MCF 10A (cell line): ENCODE measurements at places on chromosomes 7 and 10.

DNA sequence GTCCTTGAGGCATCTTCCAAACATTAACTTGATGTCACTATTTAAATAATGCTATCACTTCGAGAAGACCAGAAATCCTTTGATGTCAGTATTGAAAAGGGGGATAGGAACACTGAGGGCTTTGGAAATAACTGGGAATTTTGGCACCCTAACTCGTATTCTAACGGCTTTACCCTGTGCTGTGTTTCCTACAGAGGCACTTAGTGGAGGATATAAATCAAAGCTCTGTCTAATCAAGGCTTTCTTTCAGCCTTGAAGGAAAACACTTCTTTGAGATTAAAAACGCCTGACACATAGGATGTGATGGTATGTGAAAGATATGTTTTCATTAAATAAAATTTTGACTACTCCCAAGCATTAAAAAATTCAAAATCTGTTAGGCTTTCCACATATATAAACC is 62.3 kb downstream of the CREB5 start:
- no peak for DNase-seq

DNA sequence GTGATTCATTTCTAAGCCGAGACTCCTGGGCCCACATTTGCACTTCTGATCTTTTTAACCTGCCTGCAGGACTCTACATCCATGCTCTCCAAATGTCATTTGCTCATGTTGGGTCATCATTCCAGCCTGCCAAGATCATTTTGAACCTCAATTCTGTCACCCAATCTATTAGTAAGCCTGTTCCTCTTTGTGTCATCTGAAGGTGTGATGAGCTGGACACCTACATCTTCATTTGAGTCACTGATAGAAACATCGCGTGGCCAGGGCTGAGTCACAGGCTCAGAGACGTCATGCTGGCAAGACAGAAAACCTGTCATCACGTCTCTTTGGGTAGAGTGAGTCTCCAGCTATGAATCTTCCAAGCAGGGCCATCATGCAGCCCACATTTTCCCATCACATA is 65.3 kb upstream of the SLF2 start:
- peak; percentile 43 for DNase-seq

DNA sequence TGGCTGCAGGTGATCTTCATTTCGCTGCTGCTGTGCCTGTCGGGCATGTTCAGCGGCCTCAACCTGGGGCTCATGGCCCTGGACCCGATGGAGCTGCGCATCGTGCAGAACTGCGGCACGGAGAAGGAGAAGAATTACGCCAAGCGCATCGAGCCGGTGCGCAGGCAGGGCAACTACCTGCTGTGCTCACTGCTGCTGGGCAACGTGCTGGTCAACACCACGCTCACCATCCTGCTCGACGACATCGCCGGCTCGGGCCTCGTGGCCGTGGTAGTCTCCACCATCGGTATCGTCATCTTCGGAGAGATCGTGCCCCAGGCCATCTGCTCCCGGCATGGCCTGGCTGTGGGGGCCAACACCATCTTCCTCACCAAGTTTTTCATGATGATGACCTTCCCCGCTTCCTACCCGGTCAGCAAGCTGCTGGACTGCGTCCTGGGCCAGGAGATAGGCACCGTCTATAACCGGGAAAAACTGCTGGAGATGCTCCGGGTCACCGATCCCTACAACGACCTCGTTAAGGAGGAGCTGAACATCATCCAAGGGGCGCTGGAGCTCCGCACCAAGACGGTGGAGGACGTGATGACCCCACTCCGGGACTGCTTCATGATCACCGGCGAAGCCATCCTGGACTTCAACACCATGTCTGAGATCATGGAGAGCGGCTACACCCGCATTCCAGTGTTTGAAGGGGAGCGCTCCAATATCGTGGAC is 1.3 kb downstream of the CNNM2 start:
- DNase-seq, result no peak

DNA sequence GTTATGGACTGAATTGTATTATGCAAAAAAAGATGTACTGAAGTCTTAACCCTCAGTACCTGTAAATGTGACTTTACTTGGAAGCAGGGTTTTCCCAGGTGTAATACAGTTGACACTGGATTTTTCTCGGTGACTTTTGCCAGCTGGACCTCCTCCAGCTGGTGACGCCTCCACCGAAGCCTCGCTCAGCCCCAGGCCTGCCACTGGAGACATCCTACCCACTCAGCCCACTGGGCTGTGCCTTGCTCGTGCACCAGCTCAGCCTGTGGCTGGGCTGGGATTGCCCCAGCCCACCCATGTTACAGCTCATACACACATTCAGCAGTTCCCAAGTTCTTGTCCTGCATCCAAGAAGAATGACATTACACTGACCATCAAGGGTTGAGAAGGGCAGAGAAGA is 42.4 kb upstream of the GPR22 start:
- no peak for DNase-seq

DNA sequence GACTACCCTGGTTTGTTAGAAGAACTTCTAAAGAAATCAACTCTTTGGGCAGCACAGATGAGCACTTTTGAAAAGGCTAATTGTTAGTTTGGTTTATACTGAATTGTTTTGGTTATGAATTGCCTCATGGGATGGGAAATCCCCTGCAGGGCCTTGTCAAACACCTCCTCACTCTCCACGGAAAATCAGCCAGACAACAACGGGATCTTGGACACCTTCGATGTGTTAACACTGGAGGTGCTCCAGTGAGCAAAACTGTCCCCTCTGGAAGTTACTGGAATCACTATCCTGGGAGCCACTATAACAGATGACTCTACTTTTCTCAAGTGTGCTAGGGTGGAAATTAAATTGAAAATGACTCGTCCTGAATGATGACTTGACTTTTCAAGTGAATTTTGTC is 38.7 kb downstream of the CDK6 start:
- peak; percentile 49 for DNase-seq

DNA sequence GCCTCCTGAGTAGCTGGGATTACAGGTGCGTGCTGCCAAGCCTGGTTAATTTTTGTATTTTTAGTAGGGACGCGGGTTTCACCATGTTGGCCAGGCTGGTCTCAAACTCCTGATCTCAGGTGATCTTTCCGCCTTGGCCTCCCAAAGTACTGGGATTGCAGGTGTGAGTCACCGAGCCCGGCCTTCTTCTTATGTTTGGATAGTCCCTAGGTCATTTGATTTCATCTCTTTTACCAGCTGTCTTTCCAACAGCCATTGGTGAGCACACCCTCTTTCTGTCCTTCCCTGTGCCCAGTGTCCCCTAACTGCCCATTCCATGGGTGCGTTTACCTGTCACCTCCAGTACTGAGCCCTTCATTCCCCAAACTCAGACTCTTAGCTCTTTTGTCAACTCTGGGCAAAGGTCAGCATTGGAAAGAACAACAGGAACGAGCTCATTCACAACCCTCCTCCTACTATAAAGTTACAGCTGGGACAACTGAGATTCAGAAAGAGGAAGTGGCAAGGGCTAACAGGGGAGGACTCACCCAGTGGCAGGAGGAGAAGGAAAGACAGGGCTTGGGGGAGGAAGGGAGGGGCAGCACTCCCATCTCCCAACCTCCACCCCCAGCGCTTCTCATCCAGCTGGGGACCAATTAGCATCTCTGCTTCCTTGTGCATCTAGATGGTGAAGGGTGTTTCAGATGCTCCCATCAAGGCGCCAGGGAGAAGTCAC is 5.6 kb downstream of the SSC4D start:
- DNase-seq, result no peak

- no peak for DNase-seq
Observed at GRCh38 chr10:49382226-49382625, 13.7 kb downstream of the DRGX start.

DNA sequence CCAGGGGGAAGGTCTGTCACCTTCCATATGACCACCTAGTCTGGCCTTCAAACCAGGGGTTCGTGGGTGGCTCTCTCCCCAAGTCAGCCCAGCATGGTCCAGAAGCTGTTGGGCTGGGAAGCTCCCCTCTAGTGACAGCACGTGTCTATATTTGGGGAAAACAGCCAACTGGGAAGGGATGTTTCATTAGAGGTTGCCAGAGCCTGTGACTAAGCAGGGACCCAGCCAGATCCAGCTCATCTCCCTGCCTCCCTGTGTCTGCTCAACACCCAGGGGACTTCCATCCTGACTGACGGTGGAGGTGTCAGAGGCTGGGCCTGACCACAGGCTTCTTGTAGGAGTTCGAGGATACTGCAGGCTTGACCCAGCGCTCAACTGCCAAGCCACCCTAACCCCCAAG is 10.5 kb downstream of the STYXL1 start:
- peak; percentile 65 for DNase-seq

GRCh38 chr10:59240582-59241183 is 64.2 kb downstream of the PHYHIPL start:
- DNase-seq, result peak; percentile 56

DNA sequence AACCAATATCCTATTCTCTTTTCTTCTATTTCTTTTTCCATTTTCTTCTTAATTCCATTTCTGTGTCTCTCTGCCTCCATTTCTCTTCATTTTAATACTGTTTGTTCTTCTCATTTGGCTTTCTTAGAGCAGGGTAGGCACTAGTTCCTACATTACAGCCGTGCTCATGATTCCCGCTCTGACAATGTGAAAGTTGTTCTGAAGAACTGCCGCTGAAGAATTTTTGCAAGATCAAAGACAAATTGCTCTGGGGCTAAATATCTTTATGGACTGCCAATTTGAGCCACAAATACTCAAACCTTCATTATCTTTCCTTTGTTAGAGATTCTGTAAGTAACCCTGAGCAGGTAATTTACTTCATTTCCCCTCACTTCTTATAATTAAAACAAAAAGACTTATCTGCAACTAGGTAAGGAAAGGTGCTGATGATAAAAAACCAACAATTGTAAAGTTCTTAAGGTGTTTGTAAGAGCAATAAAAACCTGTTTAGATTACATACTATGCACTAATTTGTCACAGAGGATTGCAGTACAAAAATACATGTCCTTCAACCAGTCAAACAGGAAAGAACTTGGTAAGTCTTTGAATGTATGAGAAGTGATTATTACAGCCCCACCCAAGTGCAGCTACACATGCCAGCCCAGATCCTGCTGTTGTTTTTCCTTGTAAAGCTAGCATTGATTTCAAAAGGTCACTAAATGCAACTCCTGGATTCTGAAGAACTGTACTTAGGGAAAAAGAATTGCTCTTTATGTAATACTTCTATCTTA is 127.5 kb downstream of the COL28A1 start:
- DNase-seq, result no peak

DNA sequence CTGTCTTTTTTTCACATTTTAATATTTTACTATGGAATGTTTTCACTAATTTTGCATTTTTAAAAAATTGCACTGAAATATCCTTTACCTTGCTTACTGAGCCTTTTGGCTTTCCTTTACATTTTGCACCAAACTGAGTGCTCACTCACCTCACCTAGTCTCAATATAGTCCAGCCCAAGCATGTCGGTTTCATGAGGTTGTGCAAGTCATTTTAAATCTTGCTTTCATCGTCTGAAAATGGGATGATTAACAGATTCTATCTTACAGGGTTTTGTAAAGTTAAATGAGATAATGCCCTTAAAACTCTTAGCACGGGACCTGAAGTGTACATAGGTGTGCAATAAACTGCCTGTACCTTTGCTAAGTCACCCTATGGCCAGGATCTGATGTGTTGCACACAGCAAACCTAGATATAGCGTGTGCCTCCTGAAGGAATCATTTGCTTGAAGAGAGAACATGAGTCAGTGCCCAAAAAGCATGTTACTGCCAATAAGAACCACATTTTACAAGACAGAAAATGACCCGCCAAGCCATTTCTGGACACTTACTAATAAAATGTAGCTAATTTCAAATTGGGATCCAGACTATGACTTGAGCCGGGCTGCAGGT is 199.8 kb downstream of the JCAD start:
- peak; percentile 65 for DNase-seq

DNA sequence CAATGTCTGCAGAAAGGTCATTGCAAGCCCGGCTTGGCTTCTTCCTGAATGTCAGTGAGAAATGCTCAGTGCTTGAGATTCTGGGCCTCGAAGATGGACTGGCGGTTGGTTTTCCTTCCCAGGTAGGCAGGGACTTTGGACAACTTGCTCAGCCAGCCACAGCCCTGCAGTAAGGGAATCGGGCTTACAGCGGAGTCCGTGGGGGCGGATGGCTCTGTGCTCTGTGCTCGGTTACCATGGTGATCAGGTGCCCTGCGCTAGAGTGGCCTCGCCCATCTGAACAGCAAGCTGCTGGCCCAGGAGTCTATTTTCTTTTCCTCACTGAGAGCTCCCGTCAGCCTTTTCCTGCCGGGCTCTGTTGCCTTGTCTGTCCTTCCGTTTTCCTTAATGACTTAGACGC is 77.8 kb upstream of the SH2B2 start:
- no peak for DNase-seq

GRCh38 chr7:157897681-157898080 is 560.9 kb downstream of the DNAJB6 start:
- no peak for DNase-seq

DNA sequence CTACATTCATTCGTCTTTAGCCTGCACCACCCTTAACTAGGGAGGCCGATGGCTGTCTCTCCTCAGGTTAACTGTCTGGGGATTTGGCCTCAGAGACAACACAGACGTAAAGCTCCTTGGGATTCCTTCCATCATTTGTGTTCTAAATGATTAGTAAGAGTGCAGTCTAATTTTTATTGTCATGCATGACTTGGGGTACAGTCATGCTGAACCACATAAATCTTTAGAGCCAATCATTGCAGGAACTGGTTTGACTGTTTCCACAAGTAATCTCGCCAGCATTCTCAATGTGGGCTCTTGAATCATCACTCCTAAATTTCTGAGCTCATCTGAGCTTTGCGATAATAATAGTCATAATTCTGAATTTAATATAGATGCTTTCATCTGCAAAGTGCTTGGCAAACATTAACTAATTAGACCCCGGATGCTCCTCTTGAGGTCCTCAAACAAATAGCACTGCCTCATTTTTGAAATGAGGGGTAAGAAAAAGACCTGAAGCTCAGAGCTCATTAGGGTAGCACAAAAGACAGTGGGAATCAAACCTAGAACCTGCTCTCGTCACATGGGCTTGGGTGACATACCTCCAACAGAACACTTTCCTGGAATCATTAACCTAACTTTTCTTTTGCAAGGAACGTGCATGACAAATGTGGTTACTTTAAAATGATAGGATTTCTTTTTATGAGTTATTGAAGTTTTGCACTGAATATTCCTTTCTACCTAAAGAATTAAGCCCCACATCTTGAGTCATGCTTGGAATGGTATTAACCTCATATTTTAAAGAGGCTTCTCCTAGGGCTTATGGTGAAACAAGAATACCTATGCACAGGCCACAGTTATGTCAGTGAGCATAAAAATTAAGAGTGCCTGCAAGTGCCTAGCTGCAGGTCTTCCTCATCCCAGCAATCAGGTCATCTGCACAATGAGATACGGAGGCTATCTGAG is 118.9 kb upstream of the NRP1 start:
- no peak for DNase-seq

DNA sequence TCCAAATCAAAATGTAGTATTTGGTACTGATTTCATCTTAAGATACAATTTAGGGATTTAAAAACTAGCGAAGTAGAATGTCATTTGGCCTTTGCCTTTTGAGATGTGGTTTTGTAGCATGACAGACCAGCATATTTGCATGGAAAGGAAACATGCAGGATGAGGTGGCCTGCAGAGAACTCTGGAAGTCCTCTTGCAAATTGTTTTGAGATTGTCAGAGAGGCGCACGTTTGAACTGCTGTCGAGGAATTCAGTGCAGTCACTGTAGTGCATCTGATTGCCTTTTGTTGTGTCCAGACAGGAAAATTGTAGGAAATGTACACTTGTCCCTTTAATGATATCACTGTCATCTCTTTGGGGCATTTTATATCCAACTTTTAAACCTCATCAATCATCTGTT is 136.7 kb downstream of the CELF2 start:
- no peak for DNase-seq
